Trophoblast cell (in vitro differentiated cells and primary cell): ENCODE measurements at places on chromosomes 2 and 18.
A peak's percentile ranks its signal among the peaks of the same experiment; 100 is the strongest.

DNA sequence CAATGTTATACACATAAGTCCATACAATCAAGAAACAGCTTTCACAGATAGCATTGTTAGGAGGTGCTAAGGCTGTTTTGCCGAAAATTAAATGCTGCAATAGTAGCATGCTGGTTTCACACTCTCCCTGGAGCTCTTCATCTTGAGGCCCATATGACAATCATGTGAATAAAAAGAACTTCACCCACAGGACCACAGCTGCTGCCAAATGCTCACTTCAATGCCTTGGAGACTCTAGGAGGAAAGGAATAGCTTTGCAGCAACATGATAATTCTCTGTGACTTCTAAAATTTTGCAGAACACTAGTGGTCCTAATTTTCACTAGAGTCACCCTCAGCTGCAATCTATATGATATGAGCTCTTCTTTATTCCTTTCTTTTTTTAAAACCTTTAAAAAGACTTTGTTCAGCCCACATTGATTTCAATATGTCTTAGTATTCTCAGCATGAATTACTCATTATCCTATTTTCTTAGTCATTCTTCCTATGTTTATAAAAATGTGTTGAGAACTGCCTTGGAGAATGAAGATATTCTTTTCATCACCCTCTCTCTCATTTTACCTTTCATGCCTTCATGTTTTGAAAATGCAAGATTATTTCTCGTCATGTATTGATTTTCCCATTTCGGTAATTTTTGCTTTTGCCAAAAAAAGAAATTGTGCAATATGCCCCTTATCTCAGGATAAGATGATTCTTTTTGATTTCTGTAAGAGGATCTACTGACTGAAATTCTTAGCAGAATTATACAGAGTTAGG, 108.2 kb downstream of the PDE1A start:
- DNase-seq, result no peak

- DNase-seq, result no peak
Observed at GRCh38 chr2:53527056-53527455, 240.5 kb upstream of the CHAC2 start.

- DNase-seq, result no peak
Observed at GRCh38 chr18:57918601-57919000, 115.5 kb upstream of the ATP8B1 start.

GRCh38 chr2:168468354-168468753, 12.3 kb downstream of the CERS6 start:
- no peak for DNase-seq

DNA sequence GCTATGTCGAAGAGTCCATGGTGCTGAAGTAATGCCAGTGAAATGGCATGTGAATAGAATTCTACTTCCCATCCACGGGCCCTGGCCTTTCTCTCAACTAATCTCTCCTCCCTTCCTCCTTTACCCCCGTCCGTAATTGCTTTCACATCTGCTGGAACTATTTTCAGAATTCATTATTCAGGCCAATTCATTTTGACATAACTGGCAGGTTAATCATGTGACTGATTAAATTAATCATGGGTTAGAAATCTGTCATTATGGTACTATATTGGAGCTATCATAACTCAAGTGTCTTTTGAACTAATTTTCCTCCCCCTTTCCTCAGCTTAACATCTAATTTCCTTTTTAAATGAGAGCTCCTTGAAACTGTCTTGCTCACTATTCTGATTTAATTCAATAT, 66.9 kb downstream of the ZDBF2 start:
- no peak for DNase-seq

DNA sequence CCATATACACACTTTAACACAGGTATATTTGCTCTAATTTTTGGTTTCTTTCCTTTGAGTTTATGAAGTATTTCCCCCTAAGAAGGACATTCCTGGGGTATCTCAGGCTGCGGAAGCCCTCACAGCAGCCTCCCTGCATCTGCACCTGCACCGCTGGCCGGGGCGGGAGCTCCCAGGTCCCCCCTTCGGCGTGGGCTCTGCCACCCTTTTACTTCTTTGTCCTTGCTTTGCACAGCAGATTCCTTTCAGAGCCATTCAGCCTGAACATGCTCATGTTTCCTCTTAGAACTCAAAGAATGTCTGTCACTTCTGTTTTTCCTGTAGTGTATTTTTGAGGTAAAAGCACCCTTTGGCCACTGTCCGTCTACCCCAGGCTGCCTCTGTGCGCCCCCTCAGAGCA, 146.5 kb downstream of the SNTG2 start:
- DNase-seq, result no peak

GRCh38 chr18:48017635-48018034, 87.2 kb upstream of the SMAD2 start:
- DNase-seq, result no peak

DNA sequence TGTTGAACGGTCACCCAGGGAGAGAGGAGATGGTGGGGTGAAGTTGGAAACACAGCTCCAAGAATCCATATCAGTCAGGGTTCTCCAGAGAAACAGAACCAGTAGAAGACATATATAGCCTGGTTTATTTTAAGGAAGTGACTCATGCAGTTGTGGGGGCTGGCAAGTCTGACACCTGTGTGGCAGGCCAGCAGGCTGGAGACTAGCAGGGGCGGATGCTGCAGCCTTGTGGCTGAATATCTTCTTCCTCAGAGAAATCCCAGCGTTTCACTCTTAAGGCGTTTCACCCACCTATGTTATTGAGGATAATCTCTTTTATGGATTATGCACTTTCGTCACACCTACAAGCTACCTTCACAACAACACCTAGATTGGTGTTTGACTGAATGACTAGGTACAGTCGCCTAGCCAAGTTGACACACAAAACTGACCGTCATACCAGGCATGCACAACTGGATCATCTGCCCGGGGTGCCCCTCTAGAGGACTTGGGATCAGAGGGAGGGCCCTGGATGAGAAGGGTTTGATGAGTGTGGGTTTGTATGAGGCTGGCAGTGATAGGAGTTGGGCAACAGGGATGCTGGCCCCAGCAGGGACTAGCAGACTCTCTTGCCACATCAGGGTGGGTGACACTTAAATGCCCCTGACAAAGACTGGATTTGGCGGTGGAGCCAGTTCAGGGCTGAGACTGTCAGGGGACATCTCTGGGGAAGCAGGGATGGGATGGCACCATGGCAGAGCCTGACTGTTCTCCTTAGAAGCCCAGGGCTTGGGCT, 23.4 kb downstream of the MROH2A start:
- no peak for DNase-seq

DNA sequence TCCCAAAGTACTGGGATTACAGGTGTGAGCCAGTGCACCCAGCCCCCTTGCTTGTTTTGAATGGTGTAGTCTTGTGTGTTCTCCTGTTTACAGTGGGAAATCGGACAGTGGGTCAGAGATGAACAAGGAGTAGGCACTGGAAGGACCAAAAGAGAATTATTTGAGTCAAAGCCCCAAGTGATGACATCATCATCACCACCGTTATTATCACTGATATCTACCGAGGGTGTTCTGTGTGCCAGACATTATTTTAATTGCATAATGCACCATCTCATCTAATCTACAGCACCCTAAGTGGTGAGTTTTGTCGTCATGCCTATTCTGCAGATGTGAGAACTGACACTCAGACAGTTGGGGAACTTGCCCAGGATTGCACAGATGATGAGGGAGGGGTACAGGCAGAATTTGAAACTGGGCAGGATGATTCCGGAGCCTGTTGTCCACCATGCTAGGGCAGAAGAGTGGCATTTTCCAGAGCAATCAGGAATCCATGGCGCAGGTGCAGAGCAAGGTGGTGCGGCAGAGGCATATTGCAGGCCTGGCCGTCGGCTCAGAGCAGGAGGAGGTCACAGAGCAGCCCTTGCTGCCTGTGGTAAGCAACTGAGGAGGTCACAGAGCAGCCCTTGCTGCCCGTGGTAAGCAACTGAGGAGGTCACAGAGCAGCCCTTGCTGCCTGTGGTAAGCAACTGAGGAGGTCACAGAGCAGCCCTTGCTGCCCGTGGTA, 137.0 kb upstream of the HDAC4 start:
- DNase-seq, result no peak

DNA sequence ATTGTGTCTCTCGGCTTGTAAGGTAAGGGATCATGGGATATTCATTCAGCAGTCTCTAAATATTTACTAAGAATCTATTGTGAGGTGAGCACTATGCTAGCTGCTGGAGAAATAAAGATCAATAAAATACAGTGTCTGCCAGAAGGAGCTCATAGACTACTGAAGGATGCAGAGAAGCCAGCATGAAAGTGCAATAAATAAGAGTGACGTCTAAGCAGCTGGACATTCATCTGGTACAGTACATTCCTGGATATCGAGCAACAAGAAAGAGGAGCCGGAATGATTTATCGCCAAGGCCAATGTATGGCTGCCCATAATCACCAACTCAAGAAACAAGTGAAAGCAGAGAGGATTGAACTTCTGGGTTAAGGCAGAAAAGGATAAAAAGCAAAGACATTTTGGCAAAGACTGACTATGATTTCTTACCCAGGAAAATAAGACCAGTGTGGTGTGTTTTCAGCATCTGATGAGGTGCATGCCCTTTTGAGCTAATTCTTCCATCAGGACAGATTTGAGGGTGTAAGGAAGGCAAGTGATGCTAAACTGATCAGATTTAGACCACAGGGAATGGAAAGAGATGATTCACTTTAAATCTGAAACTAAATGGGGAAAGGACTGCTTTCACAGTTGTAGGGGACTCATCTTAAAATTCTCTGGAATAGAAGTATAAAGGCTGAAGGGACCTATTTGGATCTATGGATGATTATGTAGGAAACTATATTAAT, 18.7 kb upstream of the LMAN1 start:
- DNase-seq, result no peak

- DNase-seq, result no peak
Observed at GRCh38 chr2:145495590-145495989, 975.7 kb upstream of the ZEB2 start.

DNA sequence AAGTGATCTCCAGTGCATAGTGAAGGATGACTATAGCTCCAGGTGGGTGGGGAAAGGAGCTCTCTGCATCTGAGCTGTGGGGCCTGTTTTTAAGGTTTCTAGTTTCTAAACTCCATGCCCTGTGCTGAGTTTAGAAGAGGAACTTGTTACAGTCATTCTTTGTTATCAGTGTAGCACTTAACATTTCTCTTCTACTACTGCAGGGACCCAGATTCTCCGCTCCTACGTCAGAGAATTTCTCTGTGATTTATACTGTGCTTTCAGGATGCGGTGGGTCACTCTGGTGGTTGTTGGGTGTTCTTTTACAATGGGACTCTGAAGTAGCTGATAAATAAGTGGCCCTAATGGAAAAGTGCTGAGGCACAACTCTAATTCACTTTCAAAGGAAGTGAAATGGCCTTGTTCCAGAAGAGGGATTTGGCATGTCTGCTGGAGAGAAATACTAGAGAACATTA, 122.0 kb downstream of the WDSUB1 start:
- no peak for DNase-seq

GRCh38 chr2:223734346-223734745, 103.0 kb downstream of the AP1S3 start:
- DNase-seq, result peak; percentile 55

- DNase-seq, result peak; percentile 80
Observed at GRCh38 chr2:37005118-37005868, 39.0 kb upstream of the STRN start.

DNA sequence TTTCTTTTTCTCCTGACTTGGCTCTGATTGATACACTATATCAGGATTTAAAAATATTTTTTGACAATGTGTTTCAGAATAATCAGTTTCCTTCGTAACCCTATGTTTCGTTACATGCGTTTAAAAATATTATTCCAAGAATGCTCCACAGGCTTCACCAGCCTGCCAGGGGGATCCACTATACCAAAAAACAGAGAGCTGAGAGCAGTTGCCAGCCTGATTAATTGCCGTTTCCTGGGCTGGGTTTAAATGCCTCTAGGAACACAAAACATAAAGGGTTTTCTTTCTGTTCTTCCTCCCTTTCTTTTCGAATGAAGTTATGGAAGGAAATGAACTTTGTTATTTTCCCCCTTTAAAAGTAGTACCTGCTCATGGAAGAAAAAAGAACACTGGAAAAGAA, 47.9 kb downstream of the LRRFIP1 start:
- DNase-seq, result no peak

DNA sequence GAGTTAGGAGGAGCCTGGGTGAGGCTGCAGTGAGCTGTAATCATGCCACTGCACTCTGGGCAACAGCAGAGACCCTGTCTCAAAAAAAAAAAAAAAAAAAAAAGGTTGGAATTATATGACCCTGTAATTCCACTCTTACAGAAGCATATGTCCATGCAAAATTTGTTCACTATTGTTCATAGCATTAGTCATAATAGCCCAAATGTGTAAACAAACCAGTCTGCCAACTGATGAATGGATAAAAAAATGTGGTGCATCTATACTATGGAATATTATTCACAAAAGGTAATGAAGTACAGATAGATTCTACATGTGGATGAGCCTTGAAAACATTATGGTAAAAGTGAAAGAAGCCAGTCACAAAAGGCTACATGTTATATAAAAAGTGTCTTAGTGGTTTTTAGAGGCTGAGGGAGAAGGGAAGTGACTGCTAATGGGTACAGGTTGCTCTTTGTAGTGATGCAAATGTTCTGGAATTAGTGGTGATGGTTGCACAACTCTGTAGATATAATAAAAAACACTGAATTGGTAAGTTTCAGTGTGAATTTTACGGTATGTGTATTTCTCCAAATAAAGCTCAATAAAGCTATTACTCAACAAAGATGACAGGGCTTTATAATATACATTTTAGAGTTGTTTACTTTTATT, 9.4 kb downstream of the COA5 start:
- no peak for DNase-seq

- DNase-seq, result peak; percentile 96
Observed at GRCh38 chr2:69789175-69789721, 40.2 kb upstream of the GMCL1 start.

DNA sequence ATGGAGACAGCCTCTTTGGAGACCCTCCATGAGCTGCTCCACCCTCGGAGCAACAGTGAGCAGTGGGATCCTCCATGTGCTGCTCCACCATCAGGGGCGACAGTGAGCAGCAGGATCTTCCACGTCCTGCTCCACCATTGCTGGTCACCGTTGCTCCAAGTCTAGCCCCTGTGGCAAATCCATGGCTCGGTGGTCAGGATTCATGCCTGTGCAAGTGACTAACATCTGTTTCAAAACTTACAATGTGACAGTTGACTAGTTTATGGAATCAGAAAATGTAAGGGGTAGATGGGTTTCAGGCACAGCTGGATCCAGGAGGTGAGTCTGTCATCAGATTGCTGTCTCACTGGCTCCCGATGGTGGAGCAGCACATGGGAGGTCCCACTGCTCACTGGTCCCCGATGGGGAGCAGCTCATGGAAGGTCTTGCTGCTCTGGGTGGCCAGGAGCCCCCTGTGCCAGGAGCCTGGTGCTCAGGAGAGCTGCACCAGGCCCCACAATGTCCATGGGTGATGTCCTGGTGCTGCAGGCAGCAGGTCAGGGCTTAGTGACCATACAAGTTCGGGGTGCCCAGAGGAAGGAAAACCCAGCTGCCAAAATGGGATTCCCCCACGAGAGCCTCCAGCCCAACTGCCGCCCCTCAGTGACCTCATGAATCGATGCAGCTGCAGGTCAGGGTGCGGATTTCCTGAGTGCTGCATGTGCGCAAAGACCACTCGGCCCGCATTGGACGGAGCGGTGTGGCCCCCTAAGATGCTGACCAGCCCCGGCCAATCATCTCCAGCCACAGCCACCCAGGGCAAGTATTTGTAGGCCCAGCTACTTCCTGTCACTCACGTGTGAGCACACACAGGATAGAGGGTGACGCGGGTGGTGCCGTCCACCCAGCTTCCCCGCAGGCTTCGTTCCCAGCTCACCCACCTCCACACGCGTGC, 116.5 kb upstream of the OTOS start:
- no peak for DNase-seq

GRCh38 chr2:205169464-205169863, 512.8 kb upstream of the NRP2 start:
- no peak for DNase-seq

GRCh38 chr2:29579495-29580169, 341.8 kb downstream of the ALK start:
- DNase-seq, result no peak
